ENCODE measurements at places on chromosomes 4 and X.

- no peak for DNase-seq
These were observed 33.6 kb downstream of the RPGR start for GRCh38 chrX:38293741-38294140.

DNA sequence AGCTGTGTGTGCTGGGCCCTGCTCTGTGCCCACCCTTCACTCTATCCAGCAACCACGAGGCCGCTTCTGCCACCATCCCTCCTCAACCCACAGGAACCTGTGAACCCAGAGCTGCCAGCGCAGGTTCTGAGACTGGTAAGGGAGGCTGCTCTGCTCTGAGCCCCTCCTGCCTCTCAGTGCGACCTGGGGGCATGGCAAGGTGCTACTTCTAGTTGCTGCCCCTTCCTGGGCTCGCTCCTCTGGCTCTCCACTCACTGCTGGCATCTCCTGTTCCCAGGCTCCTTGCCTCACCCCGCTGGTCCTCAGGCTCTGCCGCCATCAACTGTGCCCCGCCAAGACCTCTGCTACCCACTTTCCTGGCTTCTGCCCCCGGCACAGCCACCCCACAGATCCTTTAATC lies 39.3 kb downstream of the RNF212 start:
- no peak for DNase-seq

DNA sequence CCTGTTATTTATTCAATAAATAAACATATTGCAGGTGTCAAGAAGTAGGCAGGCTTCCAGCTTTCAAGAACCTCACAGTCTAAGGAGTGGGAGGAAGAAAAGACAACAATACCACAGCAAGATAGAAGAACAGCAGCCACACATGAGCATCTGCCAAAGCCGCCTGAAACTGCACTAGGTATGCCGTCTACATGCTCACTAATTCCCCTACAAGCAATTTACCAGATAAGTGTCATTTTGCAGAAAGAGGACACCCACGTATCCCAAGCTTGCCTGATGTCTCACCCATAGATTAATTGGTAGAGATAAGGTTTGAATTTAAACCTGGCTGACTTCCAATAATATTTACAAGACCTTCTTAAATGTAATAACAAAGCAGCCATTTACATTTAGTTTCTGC lies 439.4 kb upstream of the CPEB2 start:
- no peak for DNase-seq

GRCh38 chrX:47200385-47201150 lies 6.9 kb downstream of the UBA1 start:
- peak; percentile 71 for DNase-seq

GRCh38 chrX:10121787-10122186 lies 35.0 kb upstream of the CLCN4 start:
- no peak for DNase-seq
